ENCODE measurements at places on chromosomes 1 and 21. TPM values are rescaled to one million over a fixed set of nuclear protein-coding genes. Genes with fewer than 3 reads are reported as not detected.

DNA sequence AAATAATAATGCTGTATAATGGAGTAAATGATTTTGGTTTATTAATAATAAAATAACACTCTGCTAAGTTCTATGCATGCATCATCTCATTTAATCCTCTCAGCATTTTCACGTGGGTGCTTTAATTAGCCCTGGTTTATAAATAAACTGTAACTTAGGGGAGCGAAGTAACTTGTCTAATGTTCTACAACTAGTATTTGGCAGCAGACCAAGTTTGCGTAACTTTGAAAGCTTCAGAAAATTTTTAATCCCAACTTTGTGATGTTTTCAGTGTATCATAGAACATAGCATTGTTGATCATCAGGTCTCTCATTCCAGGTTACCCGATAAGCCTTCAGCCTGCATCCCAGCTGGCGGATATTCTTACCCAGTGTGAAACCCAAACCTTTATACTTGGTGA is 322.4 kb upstream of the SGIP1 start:
- H3K36me3 ChIP-seq, result no peaks in the 10 kb centered on the region
- H3K27ac ChIP-seq, result no peak overlapping the region
- DNase-seq, result no peak
- H3K4me3 ChIP-seq, result no peak overlapping the region
- no peaks in the 10 kb centered on the region for H3K27me3 ChIP-seq

DNA sequence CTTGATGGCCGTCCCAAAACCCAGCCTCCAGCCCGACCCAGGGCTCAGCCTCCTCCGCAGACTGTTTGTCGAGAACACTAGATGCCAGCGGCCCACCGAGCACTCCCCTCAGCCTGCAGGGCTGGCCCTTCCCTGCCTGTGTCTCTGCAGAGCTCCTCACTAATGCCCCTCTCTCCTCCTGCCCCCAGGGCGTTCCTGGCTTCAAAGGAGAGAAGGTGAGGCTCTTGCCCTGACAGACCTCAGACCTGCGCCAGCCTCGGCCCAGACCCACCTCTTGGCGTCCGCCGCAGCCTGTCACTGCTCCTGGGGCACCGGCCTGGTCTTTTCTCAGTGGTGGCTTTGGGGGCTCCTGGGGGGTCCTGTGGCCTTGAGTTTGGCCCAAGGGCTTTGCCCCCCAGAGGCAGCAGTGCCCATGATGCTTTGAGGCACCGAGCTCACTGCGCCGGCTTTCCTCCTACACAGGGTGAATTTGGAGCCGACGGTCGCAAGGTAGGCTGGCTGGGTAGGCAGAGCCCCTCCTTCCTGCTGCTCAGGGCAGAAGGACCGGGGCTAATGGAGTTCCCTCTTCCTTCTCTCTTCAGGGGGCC is 18.4 kb downstream of the COL6A2 start:
- peaks cover 36% of the 10 kb centered on the region for H3K36me3 ChIP-seq
- DNase-seq, result peak; percentile 10
- H3K4me1 ChIP-seq, result no peaks in the 10 kb centered on the region

Gene NOS1AP
- 14.7 TPM for total RNA-seq

DNA sequence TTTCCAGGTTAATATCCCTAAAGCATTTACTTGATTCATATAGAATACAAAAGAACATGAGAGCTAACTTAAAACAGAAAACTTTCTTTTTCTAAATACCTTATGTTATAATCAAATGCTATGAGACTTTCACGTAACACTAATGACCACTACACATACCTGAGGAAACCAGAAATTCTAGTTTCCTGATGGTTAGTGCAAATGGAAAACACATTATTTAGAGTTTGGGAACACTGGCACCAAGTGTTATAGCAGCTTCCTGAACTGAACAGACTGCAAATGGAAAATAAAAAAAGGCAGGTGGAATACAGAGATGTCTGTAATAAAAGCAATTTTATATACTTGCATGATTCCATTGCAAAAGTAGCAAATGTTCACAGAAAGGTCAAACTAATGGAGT is 15.5 kb downstream of the PAXBP1 start:
- DNase-seq, result no peak
- peaks cover 76% of the 10 kb centered on the region for H3K36me3 ChIP-seq
- no peak overlapping the region for H3K4me3 ChIP-seq
- no peaks in the 10 kb centered on the region for H3K27me3 ChIP-seq
- H3K27ac ChIP-seq, result no peak overlapping the region

Gene KCNT2
- 14.2 TPM for total RNA-seq

DNA sequence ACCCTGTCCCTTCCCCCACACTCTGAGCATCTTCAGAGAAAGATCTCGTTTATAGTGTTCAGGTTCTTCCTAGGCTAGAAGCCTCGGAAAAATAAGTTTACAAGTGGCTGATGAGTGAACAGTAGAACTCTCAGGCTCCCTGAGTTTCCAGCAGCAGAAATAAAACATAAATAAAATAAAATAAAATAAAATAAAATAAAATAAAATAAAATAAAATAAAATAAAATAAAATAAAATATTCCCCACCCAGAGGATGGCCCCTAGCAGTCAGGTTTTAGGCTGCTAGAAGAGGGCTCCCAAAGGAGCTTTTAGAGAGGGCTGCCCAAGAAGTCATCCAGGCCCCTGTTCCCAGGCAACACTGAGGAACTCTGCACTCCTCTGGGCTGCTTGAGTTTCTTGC is 55.1 kb downstream of the KCNC4 start:
- peaks cover 15% of the 10 kb centered on the region for H3K4me1 ChIP-seq
- no peaks in the 10 kb centered on the region for H3K36me3 ChIP-seq
- no peak overlapping the region for H3K4me3 ChIP-seq
- H3K27ac ChIP-seq, result no peak overlapping the region
- DNase-seq, result no peak
- H3K27me3 ChIP-seq, result peaks cover 10% of the 10 kb centered on the region

- H3K4me1 ChIP-seq, result peaks cover 20% of the 10 kb centered on the region
- H3K27me3 ChIP-seq, result no peaks in the 10 kb centered on the region
- no peaks in the 10 kb centered on the region for H3K36me3 ChIP-seq
- peak overlapping the region; percentile 37 for H3K27ac ChIP-seq
- DNase-seq, result no peak
- H3K4me3 ChIP-seq, result peak overlapping the region; percentile 58
Measured at GRCh38 chr1:1910651-1911331, 4.3 kb upstream of the CALML6 start.

- no peak overlapping the region for H3K27ac ChIP-seq
- no peak for DNase-seq
- H3K4me1 ChIP-seq, result peaks cover 10% of the 10 kb centered on the region
- H3K27me3 ChIP-seq, result no peaks in the 10 kb centered on the region
- no peak overlapping the region for H3K4me3 ChIP-seq
- H3K36me3 ChIP-seq, result peaks cover 18% of the 10 kb centered on the region
Measured at GRCh38 chr1:178457651-178458050, 39.1 kb downstream of the CLEC20A start.

Gene PGLYRP4
- total RNA-seq, result not detected

Gene PPP2R5A
- 32.0 TPM for total RNA-seq

Gene CHI3L1
- 0.27 TPM for total RNA-seq

GRCh38 chr1:58456470-58456869 is 90.1 kb downstream of the OMA1 start:
- H3K27me3 ChIP-seq, result no peaks in the 10 kb centered on the region
- no peak overlapping the region for H3K27ac ChIP-seq
- peaks cover 11% of the 10 kb centered on the region for H3K4me1 ChIP-seq
- no peak overlapping the region for H3K4me3 ChIP-seq

- H3K36me3 ChIP-seq, result no peaks in the 10 kb centered on the region
- H3K27ac ChIP-seq, result no peak overlapping the region
- H3K27me3 ChIP-seq, result no peaks in the 10 kb centered on the region
- DNase-seq, result no peak
- H3K4me3 ChIP-seq, result no peak overlapping the region
Measured at GRCh38 chr1:234940841-234941240, 187.8 kb downstream of the TOMM20 start.

DNA sequence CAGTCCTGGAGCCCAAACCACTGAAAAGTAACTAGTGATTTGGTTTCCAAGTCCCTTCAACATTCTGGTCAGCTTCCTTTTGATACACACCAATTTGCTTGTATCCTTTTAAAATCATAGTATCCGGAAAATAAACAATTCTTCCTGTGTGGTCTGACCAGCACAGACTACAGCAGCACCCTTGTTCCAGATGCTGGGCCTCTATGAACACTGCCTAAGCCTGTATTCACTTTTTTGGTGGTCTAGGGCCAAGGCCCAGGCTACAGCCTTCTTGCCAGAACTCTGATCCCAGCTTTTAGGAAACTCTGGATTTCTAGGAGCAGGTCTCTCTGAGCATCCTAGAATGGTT is 801 bp upstream of the DDAH1 start:
- H3K36me3 ChIP-seq, result no peaks in the 10 kb centered on the region
- no peak overlapping the region for H3K27ac ChIP-seq
- peaks cover 30% of the 10 kb centered on the region for H3K4me1 ChIP-seq
- DNase-seq, result no peak

Gene DDR2
- 0.85 TPM for total RNA-seq

Gene ARTN
- 28.5 TPM for total RNA-seq

- H3K4me1 ChIP-seq, result peaks cover 9% of the 10 kb centered on the region
- DNase-seq, result no peak
- peak overlapping the region; percentile 92 for H3K4me3 ChIP-seq
- H3K36me3 ChIP-seq, result peaks cover 19% of the 10 kb centered on the region
- H3K27me3 ChIP-seq, result no peaks in the 10 kb centered on the region
Measured at GRCh38 chr1:37858931-37859506, 373 bp downstream of the MTF1 start.

Gene C1QC
- 0.21 TPM for total RNA-seq

- peak; percentile 85 for DNase-seq
- H3K27ac ChIP-seq, result no peak overlapping the region
- H3K27me3 ChIP-seq, result peaks cover 3% of the 10 kb centered on the region
- peaks cover 18% of the 10 kb centered on the region for H3K4me1 ChIP-seq
Measured at GRCh38 chr1:201361652-201362504, 15.6 kb downstream of the TNNT2 start.

DNA sequence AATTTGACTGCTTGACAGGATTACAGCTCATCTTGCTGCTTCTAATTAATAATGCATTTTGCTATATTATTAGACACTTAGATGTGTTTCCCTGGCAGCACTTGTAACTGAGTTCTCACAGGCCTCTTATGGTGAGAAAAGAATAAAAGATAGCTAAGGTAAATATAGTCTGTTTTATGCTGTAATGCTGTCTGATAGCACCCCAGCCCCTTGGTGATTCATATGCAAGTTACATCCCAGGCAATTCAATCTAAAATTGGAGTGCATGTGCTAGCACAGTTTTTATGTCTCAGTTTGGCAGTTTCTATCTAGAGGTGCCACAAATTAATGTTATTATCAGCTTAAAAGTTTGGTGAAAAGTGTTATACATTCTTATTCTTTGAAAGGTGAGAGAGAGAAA is 42.2 kb downstream of the RGS13 start:
- H3K36me3 ChIP-seq, result no peaks in the 10 kb centered on the region
- H3K27me3 ChIP-seq, result no peaks in the 10 kb centered on the region
- DNase-seq, result no peak
- H3K4me3 ChIP-seq, result no peak overlapping the region

Gene FOXJ3
- 40.7 TPM for total RNA-seq

GRCh38 chr1:157968508-157968907 is 24.9 kb upstream of the KIRREL1 start:
- peaks cover 14% of the 10 kb centered on the region for H3K4me1 ChIP-seq
- no peak for DNase-seq
- H3K27ac ChIP-seq, result no peak overlapping the region
- peaks cover 28% of the 10 kb centered on the region for H3K36me3 ChIP-seq

GRCh38 chr21:15250384-15250783 is 185.6 kb upstream of the NRIP1 start:
- no peak overlapping the region for H3K27ac ChIP-seq
- H3K4me3 ChIP-seq, result no peak overlapping the region
- peaks cover 36% of the 10 kb centered on the region for H3K27me3 ChIP-seq

DNA sequence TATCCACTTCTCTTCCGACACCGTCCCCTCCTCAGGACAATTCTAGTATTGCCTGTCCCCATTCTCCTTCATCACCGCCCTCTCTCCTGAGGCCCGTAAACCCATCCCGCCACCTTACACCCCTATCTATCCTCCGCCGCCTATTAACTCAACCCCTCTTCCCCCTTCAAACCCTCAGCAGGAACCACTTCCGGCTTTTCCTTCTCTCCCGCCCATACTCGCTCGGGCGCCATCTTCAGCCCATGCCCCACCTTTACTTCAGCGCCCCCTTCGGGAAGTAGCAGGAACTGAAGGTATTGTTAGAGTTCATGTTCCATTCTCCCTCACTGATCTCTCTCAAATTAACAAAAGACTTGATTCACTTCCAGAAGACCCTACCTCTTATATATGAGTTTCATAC is 31.6 kb downstream of the VN1R5 start:
- peaks cover 33% of the 10 kb centered on the region for H3K4me1 ChIP-seq
- no peak overlapping the region for H3K4me3 ChIP-seq
- DNase-seq, result peak; percentile 72

- H3K27ac ChIP-seq, result no peak overlapping the region
- H3K4me1 ChIP-seq, result no peaks in the 10 kb centered on the region
- H3K36me3 ChIP-seq, result peaks cover 22% of the 10 kb centered on the region
- no peak overlapping the region for H3K4me3 ChIP-seq
- H3K27me3 ChIP-seq, result no peaks in the 10 kb centered on the region
Measured at GRCh38 chr1:25634066-25634465, 17.5 kb downstream of the MAN1C1 start.

DNA sequence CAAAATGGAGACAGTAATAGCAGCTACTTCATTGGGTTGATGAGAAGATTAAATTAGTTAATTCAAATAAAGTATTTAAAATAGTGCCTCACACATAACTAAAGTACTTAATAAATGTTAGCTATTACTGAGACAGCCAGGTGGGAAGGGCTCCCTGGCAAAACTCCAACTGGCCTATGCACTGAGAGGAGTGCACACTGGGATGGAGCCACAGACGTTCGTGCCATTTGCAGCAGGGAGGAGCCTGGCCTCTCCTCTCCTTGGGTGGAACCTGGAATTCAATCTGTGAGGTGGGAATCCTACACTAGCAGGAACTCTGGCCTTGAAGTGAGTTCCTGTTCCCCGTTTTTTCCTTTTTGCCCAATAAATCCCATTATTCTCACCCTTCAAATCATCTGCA is 28.1 kb downstream of the SLC5A9 start:
- peaks cover 8% of the 10 kb centered on the region for H3K4me1 ChIP-seq
- no peak overlapping the region for H3K4me3 ChIP-seq
- H3K27ac ChIP-seq, result no peak overlapping the region
- no peaks in the 10 kb centered on the region for H3K27me3 ChIP-seq

DNA sequence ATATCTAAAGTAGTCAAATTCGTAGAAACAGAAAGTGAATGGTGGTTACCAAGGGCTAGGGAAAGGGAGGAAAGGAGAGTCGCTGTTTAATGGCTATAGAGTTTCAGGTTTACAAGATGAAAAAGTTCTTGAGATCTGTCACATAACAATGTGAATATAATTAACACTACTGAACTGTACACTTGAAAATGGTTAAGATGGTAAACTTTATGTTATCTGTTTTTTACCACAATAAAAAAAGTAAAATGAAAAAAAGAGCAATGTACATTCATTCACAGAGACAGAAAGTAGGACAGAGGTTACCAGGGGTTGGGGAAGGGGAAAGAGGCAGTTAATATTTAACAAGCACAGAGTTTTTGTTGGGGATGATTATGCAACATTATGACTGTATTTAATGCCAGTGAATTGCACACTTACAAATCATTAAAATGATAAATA is 53.3 kb upstream of the SEC16B start:
- no peak overlapping the region for H3K27ac ChIP-seq
- peaks cover 5% of the 10 kb centered on the region for H3K36me3 ChIP-seq
- no peak overlapping the region for H3K4me3 ChIP-seq
- no peaks in the 10 kb centered on the region for H3K27me3 ChIP-seq

All from WTC11 (cell line).